ENCODE measurements at places on chromosomes 7 and 10.
A peak's percentile ranks its signal among the peaks of the same experiment; 100 is the strongest.

- DNase-seq = no peak
Measured at GRCh38 chr10:124614003-124614659, 130.0 kb downstream of the FAM53B start.

DNA sequence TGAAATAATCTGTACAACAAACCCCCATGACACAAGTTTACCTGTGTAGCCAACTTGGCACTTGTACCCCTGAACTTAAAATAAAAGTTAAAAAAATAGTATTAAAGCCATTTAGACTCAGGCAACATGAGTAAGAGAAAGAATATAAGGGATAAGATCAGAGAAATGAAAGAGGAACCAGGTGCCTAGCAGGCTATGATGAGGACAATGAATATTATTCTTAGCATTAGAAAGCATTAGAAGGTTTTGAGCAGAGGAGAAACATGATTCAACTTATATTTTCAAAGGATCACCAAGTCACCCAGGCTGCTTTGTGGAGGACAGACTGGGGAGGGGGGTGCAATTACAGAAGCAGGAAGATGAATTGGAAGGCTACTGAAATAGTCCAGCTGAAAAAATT, 48.1 kb upstream of the TES start:
- no peak for DNase-seq

GRCh38 chr10:131689016-131689415, 211.8 kb upstream of the PPP2R2D start:
- DNase-seq = no peak

DNA sequence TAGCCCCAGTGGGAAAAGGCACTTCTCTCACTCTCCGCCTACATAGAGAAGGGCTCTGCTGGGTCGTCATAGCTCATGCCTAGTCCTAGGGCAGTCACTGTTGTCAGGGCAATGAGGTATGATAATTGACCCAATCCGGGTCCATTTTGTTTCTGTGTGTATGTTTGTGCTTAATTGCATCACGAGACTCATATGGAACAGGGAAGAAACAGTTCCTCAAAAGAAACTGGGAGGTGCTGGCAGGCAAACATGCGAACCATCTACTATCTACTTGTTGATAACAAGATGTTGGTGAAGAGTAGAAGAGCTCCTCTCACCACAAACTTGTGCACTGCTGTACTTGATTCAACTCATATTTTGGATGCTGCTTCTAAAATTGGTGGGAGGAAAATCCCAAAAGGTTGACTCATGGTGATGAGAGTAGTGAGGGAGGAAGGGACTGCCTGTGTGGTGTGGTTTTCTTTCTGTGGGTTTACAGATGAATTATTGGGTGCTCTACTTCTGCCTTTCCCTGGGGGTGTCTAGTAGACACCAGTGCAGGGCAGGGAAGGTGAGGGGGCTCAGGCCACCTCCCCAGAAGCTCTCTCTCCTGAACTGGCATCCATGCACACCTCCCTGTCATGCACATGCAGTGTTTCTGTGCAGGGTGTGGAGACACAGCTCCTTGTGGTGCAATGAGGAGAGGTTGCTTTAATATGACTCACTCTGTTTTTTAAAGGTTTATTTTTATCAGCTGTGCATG, 29.4 kb downstream of the LSMEM1 start:
- DNase-seq = peak; percentile 80

- no peak for DNase-seq
Measured at GRCh38 chr10:14859775-14860174, 18.9 kb upstream of the SUV39H2 start.

All from fibroblast of skin of scalp (primary cell).